Cardiac septum (tissue), 1 donor: ENCODE measurements at places on chromosomes 2 and 18. TPM values are rescaled to one million over a fixed set of nuclear protein-coding genes. Genes with fewer than 3 reads are reported as not detected.

DNA sequence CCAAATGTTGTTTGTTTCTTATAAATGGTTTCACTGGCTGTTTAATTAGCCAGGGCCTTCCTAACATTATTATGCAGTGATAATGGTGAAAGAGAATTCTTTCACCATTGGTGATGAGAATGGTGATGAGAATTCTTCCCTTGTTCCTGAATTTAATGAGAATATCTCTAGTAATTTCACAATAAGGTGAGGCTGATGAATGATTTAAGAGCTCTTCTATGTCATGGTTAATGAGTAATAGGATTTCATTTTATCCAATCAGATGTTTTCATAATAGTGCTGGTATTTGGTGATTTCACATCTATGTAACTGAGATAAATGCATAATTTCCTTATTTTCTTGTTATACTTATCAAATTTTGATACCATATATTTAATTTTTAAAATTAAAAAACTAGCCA, 535.7 kb upstream of the ZEB2 start:
- no peak for DNase-seq

Gene G6PC2
- not detected for total RNA-seq

Gene LYPD6B
- total RNA-seq: not detected

GRCh38 chr2:227127201-227127600, 36.8 kb downstream of the COL4A4 start:
- no peak for DNase-seq

DNA sequence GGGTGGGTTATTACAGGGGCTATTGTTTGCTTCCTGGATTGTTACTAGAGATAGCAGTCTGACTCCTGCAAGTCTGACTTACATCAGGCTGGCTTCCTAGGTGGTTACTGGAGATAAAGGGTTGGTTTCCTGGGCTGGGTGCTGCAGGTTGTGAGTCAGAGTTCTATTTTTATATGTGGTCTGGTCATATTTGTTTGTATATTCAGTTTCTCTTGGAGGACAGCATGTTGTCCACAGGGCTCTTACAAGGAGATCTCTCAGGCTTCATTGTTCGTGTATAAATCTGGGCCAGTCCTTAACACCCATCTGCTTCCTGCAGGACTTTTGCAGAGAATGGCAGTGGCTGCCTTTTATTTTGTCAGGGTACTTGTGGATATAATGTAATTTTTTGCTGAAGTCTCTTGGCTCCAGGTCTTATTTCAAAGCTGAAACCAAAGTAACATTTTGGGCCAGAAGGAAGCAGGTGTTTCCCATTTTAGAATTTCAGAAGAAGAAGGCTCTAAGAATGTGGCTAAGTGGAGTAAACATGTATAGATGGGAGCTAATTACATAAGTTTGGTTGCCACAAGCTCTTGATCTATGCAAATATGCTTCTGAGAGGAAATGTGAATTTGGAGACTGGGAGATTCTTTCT, 65.9 kb upstream of the SLC16A14 start:
- no peak for DNase-seq

Gene ZNF514
- total RNA-seq: 14.7 TPM

Gene ALPP
- not detected for total RNA-seq

GRCh38 chr2:215930505-215931253, 82.7 kb downstream of the MREG start:
- DNase-seq: no peak

DNA sequence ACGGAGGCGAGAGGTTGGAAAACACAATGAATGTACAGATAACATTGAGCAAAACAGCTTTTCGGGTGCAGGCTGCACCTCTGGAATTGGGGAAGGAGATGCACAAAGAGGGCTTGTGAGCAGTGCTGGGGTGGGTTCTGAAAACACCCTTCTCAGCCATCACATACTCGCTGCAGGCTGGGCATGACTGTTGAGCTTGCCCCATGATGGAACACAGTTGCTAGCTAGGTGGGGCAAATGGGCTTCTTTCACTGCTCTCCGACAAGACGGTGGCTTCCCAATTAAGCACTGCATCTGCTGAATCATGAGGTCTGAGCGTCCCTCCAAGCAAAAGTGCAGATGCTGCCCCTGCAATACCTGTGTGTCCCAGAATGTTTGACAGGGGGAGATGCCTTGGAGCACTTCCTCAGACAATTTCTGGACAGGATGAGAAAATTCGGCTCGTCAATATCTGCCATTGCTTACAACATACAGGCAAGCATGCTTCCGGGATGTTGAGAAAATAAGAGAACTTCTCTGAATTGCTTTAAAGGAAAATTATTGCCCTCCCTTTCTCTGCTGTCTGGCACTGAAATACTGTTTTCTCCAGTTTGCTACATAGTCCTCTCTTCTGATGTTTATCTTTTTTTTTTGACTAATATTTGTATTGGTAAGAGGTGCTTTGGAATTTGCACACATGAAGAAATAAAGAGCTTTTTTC, 77.3 kb upstream of the SH3BP4 start:
- no peak for DNase-seq

GRCh38 chr2:236146436-236146835, 21.8 kb downstream of the GBX2 start:
- DNase-seq: no peak
